ENCODE measurements at places on chromosomes 16 and 17.

- DNase-seq, result no peak
These were observed 514.9 kb upstream of the GOT2 start for GRCh38 chr16:59249011-59249410.

DNA sequence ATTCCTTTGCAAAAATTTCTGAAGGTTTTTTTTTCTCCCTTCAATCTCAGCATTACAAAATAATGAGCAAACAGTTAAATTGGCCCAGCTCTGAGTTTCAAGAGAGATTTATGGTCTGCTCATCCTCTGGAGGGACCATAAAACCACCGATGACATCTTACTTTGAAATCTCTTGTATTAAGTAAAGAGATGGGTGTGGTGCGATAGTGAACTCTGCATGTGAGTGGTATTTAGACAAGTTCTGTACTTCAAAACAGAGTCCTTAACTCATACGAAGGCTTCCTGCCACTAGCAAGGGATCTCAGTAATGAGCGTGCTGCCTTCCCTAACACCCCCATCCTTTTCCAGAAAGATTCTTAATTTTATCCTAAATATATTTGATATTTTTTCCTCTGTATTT is 2.1 kb downstream of the FAM20A start:
- no peak for DNase-seq

GRCh38 chr17:32684087-32684958 is 192.6 kb downstream of the MYO1D start:
- DNase-seq, result no peak

DNA sequence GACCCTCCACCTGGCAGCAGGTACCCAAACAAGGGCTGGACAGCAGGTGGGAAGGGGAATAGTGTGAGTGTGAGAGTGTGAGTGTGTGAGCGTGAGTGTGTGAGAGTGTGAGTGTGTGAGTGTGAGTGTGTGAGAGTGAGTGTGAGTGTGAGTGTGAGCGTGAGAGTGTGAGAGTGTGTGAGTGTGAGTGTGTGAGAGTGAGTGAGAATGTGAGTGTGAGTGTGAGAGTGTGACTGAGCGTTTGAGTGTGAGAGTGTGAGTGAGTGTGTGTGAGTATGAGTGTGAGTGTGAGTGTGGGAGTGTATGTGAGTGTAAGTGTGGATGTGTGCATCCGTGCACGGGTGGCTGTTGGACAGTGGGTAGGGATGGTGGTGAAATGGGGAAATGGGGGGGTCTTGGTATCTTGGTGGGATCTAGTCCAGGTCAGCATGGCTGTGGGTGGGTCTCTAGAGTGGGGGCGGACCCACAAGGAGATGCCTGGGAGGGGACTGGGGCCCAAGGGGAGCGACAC is 408 bp downstream of the ADGRG1 start:
- DNase-seq, result peak; percentile 18

GRCh38 chr16:53341792-53342191 is 92.5 kb upstream of the RBL2 start:
- no peak for DNase-seq

DNA sequence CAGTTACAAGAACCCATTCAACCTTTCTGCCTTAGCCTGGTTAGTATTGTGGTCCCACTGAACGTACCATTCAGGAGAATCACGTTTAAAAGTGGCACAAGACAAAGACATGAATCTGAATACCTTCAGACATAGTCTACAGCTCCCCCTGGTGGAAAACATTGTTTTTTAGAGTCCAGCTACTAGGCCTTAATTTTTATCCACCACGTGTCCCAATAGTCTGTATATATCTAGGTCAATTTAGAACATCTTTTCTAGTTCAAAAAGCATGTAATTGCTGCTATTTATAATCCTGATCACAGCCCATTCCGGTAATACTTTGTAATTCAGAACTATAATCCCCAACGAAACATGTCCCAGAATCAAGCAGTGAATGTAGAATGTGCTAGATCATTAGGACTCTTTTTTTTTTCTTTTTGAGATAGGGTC is 13.7 kb upstream of the GUCY2D start:
- peak; percentile 85 for DNase-seq

DNA sequence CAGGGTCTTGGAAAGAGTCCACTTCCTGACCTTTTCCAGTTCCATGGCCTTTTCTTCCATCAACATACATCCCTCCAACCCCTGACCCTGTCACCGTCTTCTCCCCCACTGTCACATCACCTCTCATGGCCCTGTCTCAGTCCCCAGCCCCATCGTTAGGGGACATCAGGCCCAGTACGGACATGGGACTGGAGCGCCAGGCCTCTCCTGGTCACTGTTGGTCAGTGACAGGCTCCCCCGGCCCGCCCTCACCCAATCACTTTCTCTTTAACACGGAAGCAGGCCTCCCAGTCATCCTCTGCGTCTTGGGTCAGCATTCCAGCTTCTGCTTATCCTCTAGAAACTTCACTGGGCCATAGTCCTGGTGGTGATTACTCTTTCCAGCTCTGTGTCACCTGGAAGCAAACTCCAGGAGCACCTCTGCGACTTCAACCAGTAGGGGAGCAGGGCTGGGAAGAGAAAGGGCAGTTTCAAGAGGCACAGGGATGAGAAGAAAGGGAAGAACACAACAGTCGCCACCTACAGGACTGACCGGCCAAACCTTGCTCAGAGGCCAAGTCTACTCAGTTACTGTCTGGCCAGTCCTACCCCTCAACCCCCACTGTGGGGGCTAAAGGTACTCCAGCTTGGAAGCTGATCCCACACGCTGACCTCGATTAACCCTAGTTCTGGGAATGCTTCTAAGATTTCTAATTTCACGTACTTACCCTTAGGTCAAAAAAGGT is 15.9 kb upstream of the ICAM2 start:
- DNase-seq, result no peak

DNA sequence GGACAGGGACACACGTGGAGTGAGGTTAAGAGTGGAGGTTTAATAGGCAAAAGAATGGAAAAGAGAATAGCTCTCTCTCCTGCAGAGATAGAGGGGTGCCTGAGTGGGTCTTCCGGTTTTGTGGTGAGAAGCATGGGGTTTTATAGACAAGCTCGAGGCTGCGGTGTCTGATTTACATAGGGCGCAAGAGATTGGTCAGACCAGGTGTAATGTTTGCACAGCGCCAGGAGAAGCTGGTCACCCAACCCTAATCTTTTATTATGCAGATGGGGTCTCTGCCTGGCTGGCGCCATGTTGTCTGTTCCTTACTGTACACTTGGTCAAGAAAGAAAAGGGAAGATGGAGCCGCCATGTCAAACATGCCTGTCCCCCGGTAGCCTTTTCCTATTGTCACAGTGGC is 44.5 kb upstream of the MLYCD start:
- no peak for DNase-seq

DNA sequence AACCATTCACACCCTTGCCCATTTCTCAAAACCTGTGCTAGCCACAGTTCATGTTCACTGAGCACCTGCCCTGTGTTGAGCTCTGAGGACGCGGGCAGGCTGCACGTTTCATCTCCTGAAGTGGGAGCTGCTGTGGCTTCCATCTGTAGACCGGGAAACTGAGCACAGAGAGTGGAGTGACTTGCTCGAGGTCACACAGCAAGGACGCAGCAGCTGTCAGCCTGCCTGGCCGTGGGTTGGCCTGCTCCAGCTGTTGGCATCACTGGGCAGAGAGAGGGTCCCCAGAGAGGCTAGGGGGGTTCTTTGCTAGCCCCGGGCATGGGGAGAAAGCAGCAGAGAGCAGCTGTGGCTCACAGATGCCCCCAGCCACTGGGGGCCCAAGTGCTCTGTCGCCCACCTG is 28.8 kb downstream of the ZFPM1 start:
- no peak for DNase-seq

GRCh38 chr17:61343576-61343975 is 56.1 kb upstream of the TBX2 start:
- no peak for DNase-seq
